NCI-H526 treated with DMSO at 0.1 percent for 48 hours (cell line): ENCODE measurements at places on chromosomes 16 and 17.
A peak's percentile ranks its signal among the peaks of the same experiment; 100 is the strongest.

- DNase-seq: no peak
Observed at GRCh38 chr16:57540387-57540786, 2.1 kb upstream of the ADGRG5 start.

- no peak for DNase-seq
Observed at GRCh38 chr16:24736758-24737157, 7.3 kb downstream of the TNRC6A start.

- no peak for DNase-seq
Observed at GRCh38 chr17:16383772-16384287, 2.9 kb downstream of the UBB start.

- no peak for DNase-seq
Observed at GRCh38 chr16:50941681-50942080, 199.8 kb downstream of the CYLD start.

- no peak for DNase-seq
Observed at GRCh38 chr17:49364119-49364518, 2.1 kb upstream of the ZNF652 start.

DNA sequence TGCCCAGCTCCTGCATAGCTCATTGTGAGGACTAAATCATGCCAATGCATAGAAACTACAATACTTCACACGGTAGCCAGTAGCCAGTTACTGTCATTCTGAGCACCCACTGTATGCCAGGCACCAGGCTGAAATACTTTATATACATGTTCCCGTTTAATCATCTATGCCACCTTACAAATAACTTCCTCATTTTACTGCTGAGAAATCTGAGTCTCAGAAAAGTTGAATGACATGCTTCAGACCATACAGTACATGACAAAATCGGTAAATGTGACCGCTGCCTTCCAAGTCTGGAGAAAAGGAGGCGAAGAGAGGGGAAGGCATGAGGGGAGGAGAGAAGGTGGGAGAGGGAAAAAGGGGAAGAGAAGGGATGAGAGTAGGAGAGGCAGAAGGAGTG lies 9.2 kb upstream of the TLCD3B start:
- no peak for DNase-seq

- DNase-seq: peak; percentile 79
Observed at GRCh38 chr17:48636177-48637018, 10.2 kb upstream of the HOXB9 start.
